Endothelial cell of umbilical vein (primary cell): ENCODE measurements at places on chromosomes 3 and 15. TPM values are rescaled to one million over a fixed set of nuclear protein-coding genes. Genes with fewer than 3 reads are reported as not detected.

- no peak for DNase-seq
Observed at GRCh38 chr15:42285034-42285433, 11.8 kb upstream of the TMEM87A start.

- DNase-seq = no peak
Observed at GRCh38 chr15:39510001-39510701, 70.7 kb upstream of the THBS1 start.

DNA sequence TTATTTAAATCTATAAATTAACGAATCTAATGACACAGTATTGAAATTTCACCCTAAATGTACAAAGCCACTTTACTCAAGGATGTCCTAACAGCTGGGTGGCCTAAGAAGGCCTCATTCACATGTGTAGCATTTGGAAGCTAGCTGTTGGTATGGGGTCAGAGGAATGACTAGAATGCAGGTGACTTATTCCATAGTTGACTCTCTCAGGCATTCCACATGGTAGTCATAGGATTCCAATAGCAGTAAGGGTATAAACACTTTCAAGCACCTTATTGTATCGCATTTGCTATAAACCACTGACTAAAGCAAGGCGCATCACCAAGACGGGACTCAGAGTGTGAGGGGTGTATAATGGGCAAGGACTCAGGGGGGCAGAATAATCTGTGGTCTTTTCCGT is 294.8 kb upstream of the EPHA3 start:
- DNase-seq = no peak

GRCh38 chr3:65070968-65071367 is 383.2 kb upstream of the ADAMTS9 start:
- no peak for DNase-seq

DNA sequence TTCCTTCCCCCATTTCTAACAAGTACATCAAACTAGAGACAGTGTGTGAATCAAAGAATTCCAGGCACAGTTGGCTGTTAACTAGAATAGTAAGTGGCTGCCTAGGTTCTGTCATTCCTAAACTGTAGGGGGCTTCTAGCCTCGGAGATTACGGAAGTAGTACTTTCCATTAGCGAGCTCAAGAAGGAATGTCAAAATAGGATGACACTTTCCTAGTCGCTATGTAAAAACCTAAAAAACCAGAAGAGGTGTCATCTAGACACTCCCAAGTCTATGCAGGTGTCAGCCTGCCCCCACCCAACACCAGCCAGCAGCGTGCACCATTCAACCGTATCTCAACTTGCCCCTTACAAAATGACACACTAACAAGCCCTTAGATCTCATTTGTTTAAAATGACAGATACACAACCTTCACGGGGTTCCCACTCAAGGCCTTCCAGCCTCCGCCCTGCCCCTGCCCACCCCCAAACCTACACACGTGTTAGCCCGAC is 874 bp downstream of the INO80 start:
- DNase-seq = peak; percentile 52

- no peak for DNase-seq
Observed at GRCh38 chr3:181431748-181432147, 280.0 kb upstream of the SOX2 start.

- DNase-seq = peak; percentile 75
Observed at GRCh38 chr15:96325541-96326327, 4.8 kb upstream of the NR2F2 start.

DNA sequence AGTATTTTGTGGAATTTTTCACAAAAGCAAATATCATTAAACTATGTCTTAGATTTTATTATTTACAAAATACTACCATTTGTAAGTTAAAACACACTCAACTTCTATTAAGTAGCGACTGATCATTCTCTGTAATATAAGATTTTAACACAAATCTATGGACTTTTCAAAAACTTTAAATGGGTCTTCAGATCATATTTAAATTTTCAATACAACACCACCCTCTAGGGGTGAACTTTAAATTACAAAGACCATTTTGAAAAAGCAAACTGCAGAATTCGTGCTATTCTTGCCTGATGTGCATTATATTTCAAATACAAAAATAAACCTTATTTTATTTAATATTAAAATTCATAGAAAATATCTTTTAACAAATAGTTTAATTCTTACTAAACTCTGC is 8.2 kb upstream of the VGLL4 start:
- DNase-seq = peak; percentile 62

GRCh38 chr3:102123590-102124190 is 274.4 kb downstream of the NFKBIZ start:
- DNase-seq = no peak

- no peak for DNase-seq
Observed at GRCh38 chr3:39275052-39275451, 4.8 kb downstream of the CX3CR1 start.

DNA sequence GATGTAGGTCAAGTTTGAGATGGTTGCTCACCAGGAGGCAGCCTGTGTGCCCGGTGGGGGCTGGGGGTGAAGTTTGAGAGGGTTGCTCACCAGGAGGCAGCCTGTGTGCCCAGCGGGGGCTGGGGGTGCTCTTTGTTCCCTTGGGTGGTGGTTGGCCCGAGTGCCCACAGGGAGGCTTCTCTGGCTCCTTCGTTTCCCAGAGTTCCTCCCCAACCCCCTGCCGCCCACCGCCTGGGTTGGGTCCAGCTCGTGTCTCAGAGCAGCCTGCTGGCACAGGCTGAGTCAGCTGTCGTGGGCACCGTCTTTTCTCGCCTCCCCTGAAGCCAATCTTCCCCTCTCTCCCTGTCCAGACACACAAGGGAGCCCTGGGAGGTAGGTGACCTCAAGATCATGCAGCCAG is 3.1 kb downstream of the APBA2 start:
- DNase-seq = no peak

DNA sequence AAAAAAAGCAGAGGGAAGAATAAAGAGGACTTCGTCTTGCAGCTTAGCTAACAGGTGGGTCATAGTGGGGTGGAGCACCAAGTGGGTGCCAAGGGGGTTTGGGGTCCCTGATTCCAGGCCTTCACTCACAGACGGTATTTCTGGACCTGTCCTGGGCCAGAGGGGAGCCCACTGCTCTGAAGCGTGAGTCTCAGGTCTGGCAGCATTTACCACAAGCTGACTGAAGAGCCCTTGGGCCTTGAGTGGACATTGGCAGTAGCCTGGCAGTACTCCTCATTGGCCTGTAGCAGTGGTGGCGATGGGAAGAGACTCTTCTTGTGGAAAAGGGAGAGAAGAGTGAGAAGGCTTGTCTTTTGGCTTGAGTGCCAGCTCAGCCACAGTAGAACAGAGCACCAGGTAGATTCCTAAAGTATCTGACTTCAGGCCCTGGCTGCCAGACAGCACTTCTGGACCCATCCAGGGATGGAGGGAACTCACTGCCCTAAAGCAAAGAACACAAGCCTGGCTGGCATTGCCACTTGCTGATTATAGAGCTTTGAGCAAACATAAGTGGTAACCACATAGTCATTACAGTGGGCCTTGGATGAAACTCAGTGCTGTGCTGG is 72.9 kb downstream of the GLDN start:
- no peak for DNase-seq

- no peak for DNase-seq
Observed at GRCh38 chr3:32603064-32603463, 32.4 kb upstream of the DYNC1LI1 start.

DNA sequence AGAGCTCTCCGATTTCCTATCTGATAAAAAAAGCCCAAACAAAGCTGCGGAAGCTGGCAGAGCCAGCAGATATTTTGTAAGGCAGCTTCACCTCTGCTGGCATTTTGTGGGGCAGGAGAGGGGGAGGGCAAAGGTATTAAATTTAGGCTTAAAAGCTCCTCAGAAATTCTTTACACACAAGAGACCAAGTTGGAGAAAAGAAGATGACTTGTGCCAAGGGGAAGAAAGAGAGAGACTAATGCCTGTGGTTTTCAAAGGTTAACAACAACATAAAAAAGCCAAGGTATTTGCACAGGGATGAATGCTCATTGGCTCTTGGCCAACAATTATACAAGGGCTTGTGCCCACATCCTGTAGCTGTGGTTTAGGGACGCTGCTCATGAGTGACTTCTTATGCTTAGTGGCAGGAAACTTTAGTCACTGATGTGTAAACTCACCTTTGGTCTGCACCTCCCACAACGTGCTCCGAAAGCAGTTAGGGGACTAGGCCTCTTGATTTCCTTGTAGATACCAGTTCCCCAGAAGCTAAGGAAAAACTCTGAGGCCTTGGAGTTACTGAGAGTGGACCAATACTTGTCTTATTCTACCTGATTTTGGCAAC is 152.9 kb downstream of the TPRG1 start:
- peak; percentile 10 for DNase-seq

DNA sequence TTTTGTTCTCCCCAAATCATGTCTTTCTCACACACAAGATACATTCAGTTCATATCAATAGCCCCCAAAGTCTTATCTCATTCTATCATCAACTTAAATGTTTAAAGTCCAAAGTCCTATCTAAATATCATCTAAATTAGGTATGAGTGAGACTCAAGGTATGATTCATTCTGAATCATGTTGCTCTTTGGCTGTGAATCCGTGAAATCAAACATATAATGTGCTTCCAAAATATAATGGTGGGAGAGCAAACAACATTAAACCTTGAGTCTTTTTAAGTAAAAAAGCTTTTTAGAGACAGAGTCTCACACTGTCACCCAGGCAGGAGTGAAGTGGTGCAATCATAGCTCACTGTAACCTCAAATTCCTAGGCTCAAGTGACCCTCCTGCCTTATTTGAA is 139.1 kb downstream of the SAMMSON start:
- no peak for DNase-seq

Gene HRG
- total RNA-seq = not detected in 2 replicates

Gene CLDN18
- not detected in 2 replicates for total RNA-seq

Gene HGD
- total RNA-seq = 0.22 and 0.44 TPM in 2 replicates

Gene MYEF2
- 54.8 and 62.5 TPM in 2 replicates for total RNA-seq

Gene WDR93
- not detected in 2 replicates for total RNA-seq

Gene UQCC5
- 22.6 and 34.6 TPM in 2 replicates for total RNA-seq

Gene SCG5
- total RNA-seq = 2.1 and 3.3 TPM in 2 replicates

Gene INKA1
- 24.0 and 26.5 TPM in 2 replicates for total RNA-seq
